ENCODE measurements at places on chromosomes 13 and 19.
A peak's percentile ranks its signal among the peaks of the same experiment; 100 is the strongest.

GRCh38 chr13:100872761-100873160, 198.2 kb upstream of the TMTC4 start:
- DNase-seq, result no peak

- no peak for DNase-seq
Observed at GRCh38 chr19:34990578-34991192, 9.4 kb upstream of the GRAMD1A start.

- peak; percentile 66 for DNase-seq
Observed at GRCh38 chr13:25806264-25806974, 245.4 kb downstream of the SHISA2 start.

GRCh38 chr19:55348317-55349034, 6.0 kb downstream of the COX6B2 start:
- DNase-seq, result no peak

DNA sequence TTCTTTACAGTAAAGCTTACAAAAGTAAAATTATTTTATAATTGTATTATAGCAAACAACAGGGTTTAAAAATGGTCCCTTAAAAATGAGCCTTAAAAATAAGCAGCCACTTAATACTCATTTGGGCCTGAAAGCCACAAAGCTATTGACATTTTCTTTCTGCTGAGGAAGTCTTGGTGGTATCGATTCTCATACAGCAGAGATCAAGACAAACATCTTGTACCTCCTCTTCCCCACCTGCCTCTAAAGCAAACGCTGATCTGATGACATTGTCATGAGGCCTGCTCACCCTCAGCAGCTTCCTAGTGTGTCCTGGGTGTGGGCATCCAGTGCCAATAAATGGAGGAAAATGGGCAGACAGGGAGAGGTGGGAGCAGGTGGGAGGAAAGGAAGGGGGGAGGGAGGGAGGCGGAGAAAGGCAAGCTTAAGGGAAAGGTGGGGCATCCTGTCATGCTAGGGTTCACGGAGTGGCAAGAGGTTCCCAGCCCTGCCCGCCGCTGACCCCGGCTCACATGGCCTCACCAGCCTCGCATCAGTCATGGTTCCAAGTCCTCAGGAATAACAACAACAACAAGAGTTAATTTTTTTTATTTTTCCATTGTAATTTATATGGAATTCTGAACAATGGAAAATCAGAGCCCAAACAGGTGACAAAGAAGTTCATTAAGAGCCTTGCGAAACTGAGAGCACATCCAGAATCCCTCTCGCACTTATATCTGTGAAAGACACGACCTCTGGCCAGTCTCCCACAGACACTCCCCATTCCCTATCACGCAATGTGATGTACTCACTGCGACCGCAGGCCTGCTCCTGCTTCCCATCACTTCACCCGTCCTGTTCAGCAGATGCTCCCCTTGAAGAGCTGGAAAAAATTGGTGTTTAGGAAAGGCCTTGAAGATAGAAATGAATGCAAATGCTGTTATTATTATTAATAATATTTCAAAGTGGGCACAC, 15.1 kb upstream of the ATP11A start:
- no peak for DNase-seq

DNA sequence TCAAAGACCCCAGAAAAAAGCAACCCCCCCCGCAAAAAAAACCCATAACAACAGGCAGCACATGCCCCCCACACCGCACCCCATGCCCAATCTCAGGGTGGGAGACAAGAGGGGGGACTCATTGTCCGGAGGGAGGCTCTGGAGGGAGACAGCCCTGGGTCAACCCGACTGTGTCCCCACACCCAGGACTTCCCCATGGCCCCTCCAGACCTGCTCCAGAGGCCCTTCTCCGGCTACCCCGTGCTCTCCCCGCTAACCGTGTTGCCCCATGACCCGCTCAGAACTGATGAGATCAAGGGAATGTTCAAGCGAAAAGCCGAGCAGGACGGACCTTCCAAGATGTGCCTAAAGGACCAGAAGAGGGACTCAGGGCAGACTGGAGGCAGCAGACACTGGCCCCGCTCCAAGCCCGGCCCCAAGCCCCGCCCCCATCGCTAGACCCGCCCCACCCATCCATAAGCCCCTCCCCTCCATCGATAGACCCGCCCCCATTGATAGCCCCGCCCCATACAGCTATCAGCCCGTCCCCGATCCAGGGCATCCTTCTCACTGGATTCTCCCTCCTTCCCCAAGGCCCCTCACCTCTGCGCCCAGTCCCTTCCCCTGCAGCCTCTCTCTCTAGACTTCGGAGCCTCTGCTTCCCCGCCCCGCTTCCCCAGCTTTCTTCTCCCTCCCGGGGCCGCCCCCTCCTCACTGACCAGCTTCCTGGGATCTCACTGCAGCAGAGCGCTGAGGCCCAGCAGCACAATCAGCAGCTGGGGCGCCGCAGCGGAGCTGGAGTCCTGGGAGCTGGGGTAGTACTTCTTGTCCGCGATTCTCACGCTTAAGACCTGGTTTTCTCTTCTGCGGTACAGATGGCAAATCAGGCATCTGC, 2.2 kb downstream of the BST2 start:
- no peak for DNase-seq

GRCh38 chr19:17338433-17339078, 1.2 kb downstream of the GTPBP3 start:
- no peak for DNase-seq

- no peak for DNase-seq
Observed at GRCh38 chr19:30222992-30223865, 149.0 kb upstream of the ZNF536 start.

GRCh38 chr13:26011996-26012821, 39.6 kb downstream of the SHISA2 start:
- DNase-seq, result no peak

- DNase-seq, result no peak
Observed at GRCh38 chr19:18386543-18387271, 749 bp downstream of the GDF15 start.

DNA sequence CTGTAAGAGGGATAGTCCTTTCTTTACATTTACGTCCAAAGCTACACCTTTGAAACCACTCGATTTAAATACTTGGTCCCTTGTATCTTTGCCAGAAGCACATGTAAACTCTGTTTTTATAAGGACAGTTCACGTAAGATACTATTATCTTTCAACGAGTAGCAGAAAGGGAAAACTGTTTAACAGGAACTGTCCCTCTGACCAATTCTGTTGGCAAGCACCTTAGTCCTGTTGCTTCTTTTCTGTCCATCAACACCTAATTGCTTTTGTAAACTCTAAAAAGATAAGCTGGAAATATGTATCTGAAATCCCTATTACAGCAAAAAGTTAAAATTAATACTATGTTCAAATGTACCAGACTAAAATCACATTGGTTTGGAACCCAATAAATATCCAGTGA, 37.4 kb downstream of the PCDH9 start:
- DNase-seq, result no peak

DNA sequence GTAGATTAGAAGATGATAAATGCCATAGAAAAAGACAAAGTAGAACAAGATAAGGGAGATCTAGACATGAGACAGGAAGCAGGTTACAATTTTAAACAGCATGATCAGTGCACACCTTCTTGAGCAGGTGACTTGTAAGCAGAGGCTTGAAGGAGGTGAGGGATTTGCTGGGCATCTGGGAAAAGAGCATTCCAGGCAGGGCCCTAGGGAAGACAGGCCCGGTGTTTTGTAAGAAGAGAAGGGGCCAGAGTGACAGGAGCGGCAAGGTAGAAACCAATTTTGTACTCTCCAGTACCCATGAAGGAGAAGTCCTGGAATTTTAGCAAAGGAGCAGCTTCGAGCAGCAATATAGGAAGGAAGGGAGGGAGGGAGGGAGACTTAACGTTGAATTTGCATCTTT, 296.5 kb downstream of the MZT1 start:
- no peak for DNase-seq

DNA sequence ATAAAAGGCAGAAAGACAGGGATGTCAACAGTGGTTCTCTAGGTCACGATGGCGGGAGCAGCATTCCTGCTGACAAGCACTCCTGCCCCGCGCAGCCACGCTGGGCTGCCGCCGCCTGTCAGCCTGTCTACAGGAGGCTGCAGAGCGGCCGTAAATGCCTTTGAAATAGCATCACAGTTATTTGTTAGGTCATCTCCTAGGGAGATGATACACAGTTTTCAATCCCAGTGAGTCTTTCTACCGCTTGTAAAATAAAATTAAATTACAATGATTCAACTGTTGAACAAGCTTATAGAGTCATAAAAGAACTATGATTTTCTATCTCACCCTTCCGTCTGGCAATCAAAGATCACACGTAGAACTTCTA, 7.3 kb upstream of the SLC7A9 start:
- peak; percentile 82 for DNase-seq

- no peak for DNase-seq
Observed at GRCh38 chr13:45040622-45041021, 51.3 kb downstream of the GPALPP1 start.

GRCh38 chr13:95056266-95056665, 245.0 kb downstream of the ABCC4 start:
- no peak for DNase-seq

DNA sequence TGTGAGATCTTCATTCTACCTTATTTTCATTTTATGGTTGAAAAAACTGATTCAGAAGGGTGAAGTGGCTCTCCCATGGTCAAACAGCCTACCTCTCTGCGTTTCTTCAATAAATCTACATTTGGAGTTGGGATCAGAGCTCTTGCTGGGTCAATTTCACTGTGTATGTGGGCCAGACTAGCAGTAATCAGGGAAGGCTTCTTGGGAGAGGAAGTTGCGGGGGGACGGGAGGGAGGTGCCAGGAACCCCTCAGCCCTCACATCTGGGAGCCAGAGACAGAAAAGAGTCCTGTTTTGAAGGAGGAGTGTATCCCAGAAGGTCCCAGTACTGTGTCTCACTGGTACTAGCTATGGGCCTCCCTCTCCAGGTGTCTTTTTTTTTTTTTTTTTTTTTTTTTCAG, 934 bp downstream of the KXD1 start:
- DNase-seq, result no peak

- DNase-seq, result no peak
Observed at GRCh38 chr19:41575998-41576397, at the start of gene CEACAM21. Gene CEACAM21 (plus strand): TSS chr19:41576166. CDS start chr19:41576275, 109 bp downstream.

DNA sequence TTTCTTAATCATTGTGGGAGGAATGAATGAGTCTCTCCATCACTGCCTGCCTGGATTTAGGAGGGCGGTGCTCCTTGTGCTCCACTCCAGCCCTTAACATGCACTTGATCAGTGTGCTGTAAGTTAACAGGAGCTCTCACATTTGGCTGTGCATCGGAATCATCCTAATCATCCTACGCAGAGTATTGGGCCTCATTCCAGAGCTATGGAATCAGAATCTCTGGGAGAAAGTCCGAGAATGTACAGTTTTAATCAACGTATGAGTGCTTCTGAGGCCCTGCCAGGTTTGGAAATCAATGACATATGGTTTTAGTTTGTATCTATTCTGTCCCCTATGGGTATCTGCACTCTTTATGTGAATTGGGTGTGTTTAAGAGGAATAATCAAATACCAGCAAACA, 34.9 kb upstream of the DCLK1 start:
- DNase-seq, result no peak

DNA sequence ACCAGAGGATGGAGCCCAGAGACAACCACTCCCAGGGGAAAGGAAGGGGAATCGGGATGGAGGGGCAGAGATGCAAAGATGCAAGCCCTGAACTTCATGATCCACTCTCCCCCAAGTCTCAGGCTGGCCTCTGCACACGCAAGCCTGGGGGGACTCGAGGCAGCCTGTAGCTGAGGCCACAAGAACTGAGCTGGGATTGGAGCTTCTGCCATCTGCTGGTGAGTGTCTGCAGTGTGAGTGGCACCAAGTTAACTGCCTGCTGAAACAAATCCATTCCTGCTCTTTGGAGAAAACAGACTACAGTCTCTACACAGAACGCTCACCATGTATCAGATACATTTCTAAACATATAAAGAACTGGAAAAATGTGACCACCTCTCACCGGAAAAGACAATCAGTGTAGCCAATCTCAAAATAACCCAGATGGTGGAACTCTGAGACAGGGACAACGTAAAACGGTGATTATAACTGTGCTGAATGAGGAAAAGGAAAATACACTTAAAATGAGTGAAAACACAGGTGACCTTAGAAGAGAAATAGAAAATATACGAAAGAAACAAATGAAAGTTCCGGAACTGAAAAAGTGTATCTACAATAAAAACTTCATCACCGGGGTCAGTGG, 62.1 kb downstream of the KLF2 start:
- peak; percentile 58 for DNase-seq
